ENCODE measurements at places on chromosomes 5 and 9.

GRCh38 chr9:87595610-87596009 lies 97.9 kb downstream of the DAPK1 start:
- DNase-seq = no peak

DNA sequence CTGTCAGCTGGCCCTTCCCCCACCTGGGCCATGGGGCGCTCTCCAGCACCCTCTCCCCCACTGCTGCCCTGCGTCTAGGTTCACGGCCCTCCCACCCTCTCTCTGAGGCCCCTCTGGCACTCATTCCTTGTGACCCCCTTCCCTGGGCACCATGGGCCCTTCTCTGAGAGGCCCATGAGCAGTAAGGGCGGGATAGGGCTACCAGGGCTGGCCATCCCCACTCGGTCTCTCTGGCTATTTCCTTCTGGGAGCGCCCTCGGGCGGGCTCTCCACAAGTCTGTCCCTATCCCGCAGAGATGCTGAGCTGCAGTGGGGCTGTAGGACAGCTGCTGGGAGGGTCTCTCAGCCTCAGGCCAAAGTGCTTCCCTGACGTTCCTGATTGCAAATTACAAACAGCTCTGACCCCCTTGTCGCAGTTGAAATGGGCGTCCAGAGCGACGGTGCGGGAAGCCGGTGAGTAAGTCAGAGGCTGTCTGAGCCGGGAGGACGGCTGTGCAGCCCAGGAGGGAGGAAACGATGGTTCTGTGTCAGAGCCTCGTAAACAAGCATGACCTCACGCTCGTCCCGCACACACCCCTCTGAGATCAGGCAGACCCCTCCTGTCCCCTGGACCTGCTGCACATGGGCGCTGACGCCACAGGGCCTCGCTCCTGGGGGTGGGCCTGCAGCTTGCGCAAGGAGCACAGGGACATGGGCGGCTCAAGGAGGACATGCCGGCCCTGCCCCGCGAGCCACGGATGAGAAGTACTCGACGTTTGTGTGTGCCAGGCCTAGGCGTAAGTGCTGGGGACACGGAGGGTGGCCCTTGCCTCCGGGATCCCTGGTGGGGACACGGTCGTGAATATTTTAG lies 36.3 kb upstream of the GFPT2 start:
- DNase-seq = no peak

DNA sequence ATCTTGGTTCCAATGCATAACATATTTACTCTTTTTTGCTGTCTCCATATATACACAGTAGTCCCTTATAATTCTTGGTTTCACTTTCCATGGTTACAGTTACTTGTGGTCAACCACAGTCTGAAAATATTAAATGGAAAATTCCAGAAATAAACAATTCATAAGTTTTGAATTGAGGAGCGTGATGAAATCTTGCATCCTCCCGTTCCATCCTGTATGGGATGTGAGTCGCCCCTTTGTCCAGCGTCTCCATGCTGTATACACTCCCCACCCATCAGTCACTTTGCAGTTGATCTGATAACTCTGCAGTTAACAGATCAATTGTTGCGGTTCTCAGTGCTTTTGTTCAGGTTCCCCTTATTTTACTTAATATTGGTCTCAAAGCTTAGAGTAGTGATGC lies 11.5 kb upstream of the FAF2 start:
- no peak for DNase-seq

- no peak for DNase-seq
These were observed 19.4 kb downstream of the ENHO start for GRCh38 chr9:34503406-34503805.

GRCh38 chr5:80631278-80632259 lies 22.9 kb upstream of the MSH3 start:
- no peak for DNase-seq

DNA sequence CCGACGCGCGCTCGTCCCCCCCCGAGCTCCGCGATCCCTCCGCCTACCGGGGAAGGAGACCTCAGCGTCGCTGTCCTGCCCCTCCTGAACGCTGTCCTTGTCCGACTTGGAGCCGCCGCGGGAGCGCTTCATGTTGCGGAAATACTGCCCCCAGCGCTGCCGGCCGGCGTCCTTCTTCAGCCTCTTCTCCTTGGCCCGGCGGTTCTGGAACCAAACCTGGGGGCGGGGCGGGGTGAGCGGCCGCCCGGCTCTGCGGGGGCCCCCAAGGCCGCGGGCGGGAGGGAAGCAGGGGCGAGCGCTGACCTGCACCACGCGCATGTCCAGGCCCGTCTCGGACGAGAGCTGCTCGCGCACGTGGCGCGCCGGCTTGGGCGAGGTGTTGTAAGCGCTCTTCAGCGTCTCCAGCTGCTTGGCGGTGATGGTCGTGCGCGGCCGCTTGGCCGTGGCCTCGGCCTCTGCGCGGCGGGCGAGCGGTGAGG lies 6.3 kb downstream of the LHX3 start:
- no peak for DNase-seq

GRCh38 chr5:80191991-80192398 lies 63.9 kb downstream of the SERINC5 start:
- no peak for DNase-seq

DNA sequence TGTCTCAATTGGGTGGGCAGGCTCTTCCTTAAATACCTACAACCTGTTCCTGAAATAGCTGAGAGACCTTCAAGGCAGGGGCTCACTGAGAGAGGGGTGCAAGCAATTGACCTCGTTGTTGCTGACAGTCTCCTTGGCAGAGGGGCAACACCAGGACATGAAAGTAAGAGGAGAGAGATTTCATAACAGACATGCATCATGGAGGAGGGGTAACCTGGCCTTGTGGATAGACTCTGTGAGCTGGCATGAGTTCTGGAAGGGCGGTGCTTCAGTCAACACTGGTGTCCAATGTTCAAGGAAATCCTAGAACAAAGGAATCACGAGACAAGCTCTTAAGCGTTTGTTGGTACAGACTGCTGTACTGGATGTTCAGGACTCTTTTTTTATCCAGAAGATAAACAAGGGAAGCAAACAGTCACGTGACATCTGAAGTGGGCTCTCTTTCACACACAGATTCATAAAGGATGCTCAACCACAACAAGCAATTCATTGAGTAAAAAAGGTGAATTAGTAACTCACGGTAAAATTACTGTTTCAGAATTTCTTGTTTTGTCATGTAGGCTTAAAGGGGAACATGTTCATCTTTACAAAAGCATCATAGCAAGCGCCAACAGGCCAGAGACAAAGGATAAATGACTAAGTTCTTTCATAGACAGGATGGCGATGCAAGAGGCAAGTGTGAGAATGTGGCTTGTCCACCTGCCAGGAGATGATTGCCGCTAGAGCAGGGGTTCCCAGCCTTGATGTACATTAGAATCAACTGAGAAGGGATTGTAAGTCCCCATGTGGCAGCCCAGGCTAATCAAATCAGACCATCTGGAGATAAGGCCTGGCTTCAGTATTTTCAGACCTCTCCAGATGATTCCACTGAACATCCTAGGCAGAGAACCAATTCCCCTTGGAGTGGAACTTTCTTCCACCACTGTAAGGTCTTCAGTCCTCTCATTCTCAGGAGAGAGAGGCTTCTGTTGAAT lies 20.7 kb downstream of the ANKRA2 start:
- no peak for DNase-seq

DNA sequence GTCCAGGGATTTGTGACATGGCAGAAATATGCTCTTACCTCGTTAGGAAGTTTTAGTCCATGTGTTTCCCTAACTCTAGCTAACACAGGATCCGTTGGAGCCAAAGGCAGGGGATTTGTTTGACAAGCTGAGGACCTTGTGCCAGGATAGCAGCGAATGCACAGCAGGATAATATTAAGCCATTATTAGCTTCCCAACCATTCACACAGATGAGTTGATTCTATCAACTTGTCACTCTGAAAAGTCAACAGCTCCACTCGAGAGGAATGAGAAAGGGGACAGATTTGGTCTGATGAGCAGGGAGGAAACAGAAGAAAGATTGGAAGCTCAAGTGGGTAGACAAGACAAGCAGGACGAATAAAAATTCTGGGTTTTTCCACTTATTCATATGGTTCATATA lies 106.2 kb downstream of the FSTL4 start:
- no peak for DNase-seq

GRCh38 chr5:120096413-120096812 lies 367.7 kb upstream of the PRR16 start:
- peak; percentile 1 for DNase-seq

- DNase-seq = no peak
These were observed at the start of gene NPR3 for GRCh38 chr5:32710550-32711361. Gene NPR3, plus strand, starts transcription at chr5:32711321. Its CDS starts 456 bp downstream, at chr5:32711777.

DNA sequence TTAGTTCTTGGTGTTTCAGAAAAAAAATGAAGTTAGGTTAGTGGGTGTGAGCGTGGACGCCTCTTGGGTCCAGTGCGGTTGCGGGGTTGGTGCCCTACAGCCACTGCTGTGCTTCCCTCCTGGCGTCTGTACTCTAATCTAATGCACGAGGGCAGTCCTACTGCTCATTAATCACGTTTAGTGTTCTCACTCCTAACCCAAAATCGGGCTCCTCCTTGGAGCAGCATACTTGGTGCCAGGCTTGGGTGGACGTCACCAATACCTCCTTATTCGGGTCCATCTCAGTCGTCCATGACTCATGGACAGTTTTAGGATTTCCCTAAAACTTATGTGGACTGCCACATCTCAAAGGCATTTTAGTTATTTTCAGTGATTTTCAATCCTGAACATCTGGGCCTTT lies 41.6 kb downstream of the TRIO start:
- no peak for DNase-seq

GRCh38 chr5:97124335-97124734 lies 18.1 kb downstream of the LIX1 start:
- DNase-seq = no peak

- no peak for DNase-seq
These were observed 179.0 kb upstream of the MOCS2 start for GRCh38 chr5:53288511-53288910.

GRCh38 chr5:159978358-159978757 lies 30.6 kb upstream of the TTC1 start:
- no peak for DNase-seq

DNA sequence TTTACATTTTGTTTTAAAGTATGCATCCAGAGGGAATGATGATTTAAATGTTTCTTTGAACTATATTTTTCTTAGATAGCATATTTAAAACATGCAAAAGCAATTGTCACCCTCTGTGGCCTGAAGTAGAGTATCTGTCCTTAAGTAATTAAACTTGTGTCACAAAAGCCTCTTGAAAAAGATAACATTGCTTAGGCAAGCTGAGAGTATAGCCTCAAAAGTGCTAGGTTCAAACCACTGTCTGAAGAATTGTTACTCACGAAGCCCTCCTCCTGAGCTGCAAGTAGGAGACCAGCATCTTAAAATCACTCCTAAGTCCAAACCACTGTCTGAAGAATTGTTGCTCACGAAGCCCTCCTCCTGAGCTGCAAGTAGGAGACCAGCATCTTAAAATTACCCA lies 378.0 kb upstream of the PRR16 start:
- DNase-seq = no peak

DNA sequence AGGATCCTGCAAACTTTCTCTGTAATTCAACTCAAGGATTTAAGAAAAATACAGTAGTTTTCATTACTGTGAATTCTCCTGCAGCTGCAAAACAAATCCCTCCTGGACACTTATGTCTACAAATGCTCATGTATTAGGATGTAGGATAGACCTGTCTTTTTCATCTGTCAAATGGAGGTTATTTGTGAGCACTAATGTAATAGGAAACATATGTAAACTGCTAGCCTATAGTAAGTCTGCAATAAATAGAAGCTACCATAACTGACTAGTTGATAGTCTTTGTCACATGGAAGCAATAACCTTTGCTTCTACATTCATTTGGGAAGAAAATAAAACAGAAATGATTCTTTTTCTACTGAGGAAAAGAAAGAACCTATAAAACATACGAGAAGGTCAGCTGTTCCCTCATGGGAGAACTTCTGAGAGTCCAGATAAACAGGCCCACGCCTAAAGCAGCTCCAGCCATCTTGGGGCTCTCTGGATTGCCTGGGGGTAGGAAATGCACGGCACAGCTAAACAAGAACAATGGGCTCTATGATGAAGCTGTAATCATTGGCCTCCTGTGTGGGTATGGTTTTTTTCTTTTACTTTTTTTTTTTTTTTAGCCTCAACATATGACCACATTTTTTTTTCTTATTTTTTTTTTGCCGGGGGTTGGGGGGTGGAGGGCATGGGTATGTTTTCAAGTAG lies 6.2 kb downstream of the KCNV2 start:
- DNase-seq = no peak

DNA sequence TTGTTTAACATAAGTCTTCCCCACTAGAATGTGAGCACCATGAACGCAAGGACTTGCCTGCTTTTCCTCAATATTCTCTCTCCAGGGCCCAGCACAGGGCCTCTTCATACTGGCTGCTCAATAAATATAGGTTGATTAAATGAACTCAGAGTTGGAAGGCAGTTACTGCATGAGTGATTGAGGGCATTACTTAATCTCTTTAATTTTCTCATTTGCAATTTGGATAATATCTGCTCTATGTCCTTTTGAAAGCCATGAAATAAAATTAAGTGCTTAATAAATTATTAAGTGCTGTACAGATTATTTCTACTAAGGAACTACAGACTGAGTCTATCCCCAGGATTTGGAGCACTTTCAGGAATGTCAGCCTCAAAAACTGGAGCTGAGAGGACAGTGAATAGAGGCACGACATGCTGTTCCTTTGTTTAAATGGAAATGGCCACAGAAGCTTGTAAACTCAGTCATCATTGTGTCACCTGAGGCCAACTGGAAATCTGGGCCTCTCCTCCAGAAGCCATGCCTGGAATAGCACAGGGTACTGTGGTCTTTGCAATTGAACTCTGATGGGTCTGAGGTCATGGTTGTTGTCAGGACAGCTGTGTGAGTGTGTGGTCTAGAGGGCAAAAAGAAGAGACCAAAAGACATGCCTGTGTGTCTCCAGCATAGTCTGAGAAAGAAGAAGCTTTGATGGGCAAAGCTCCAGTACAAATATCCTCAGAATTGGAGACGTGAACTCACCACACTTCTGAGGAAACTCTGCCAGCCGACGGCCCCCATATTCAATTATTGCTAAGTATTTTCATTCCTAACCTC lies 86.1 kb downstream of the SH3TC2 start:
- peak; percentile 85 for DNase-seq

DNA sequence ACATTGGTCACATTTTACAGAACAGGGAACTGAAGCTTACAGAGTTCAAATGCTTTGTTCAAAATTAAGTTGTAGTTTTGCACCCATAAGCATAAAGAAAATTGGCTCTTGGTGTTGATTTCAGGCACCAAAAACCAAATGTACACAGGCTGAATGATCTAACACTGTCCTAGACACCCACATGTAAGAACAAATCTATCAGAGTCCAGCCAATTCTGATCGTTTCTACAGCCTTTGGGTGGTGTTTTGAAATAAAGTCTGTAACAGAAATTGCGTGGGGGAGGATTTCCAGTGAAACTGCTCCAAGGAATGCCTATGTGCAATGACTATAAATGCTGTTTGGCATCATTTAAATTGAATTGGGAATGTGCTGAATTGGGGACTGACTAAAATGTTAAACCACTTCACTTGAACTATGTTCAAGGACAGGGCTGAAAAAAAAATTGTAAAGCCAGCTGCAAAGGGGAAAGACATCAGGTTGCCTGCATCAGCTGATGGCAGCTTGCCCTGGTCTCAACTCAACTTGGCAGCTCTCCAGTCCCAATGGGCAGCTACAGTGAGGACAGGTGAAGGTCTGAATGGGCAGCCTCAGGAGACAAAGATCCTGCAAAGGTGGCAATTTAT lies 92.2 kb upstream of the TRPC7 start:
- no peak for DNase-seq

GRCh38 chr9:133439337-133439736 lies 17.2 kb downstream of the ADAMTS13 start:
- no peak for DNase-seq

Measured in BJ (cell line).